ENCODE measurements at places on chromosomes 16 and 17. TPM values are rescaled to one million over a fixed set of nuclear protein-coding genes. Genes with fewer than 3 reads are reported as not detected.

The CXCL16 gene
- polyA plus RNA-seq, result 7.8 TPM

The CIBAR2 gene
- not detected for polyA plus RNA-seq

The CLEC18B gene
- polyA plus RNA-seq, result 3.9 TPM

The CD300A gene
- 2.2 TPM for polyA plus RNA-seq

The MSLN gene
- polyA plus RNA-seq, result 0.97 TPM

The SGF29 gene
- 19.8 TPM for polyA plus RNA-seq

The PRAC2 gene
- polyA plus RNA-seq, result not detected

The WDR59 gene
- 58.0 TPM for polyA plus RNA-seq

The GRB2 gene
- polyA plus RNA-seq, result 161 TPM

The SNTB2 gene
- polyA plus RNA-seq, result 13.9 TPM

The CCL4 gene
- 3.2 TPM for polyA plus RNA-seq

The CLDN9 gene
- 2.2 TPM for polyA plus RNA-seq

The CASKIN1 gene
- polyA plus RNA-seq, result 3.1 TPM

The ZNF287 gene
- polyA plus RNA-seq, result 4.9 TPM

The GPATCH8 gene
- polyA plus RNA-seq, result 34.8 TPM

The KRT24 gene
- not detected for polyA plus RNA-seq

The PDILT gene
- polyA plus RNA-seq, result not detected

The SLC35B1 gene
- 51.2 TPM for polyA plus RNA-seq

The C16orf89 gene
- 1.3 TPM for polyA plus RNA-seq

The TBC1D3K gene
- polyA plus RNA-seq, result not detected

The TPSD1 gene
- polyA plus RNA-seq, result not detected

The TP53TG3F gene
- not detected for polyA plus RNA-seq

The NPIPB9 gene
- 2.6 TPM for polyA plus RNA-seq
